ENCODE measurements at places on chromosomes 4 and X.

DNA sequence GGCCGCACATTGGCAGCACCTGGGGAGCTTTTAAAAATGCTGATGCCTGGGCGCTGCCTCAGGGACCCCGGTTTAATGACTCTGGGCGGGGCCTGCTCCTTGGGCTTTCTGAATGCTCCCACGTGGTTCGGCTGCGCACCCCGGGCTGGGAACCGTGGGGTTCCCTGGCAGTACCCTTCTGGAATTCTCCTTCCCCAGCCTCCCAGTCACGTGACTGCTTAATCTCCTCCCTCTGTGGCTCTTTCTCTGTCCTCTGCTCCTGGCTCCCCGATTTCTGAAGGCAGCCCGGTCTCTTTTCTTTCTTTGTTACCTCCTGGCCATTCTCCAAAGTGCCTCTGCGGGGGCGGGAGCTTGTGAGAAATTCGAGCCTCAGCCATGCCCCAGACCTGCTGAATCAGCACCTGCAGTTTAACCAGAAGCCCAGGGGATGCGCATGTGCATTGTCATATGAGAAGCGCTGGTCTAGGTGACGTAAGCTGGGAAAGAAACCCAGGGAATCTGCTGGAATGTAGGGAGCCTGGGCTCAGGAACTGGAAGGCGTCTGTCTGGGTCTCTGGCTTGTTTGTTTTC, 16.6 kb downstream of the CLCN4 start:
- DNase-seq = no peak

- DNase-seq = no peak
These were observed 21.6 kb upstream of the PCDH10 start for GRCh38 chr4:133127500-133127899.

DNA sequence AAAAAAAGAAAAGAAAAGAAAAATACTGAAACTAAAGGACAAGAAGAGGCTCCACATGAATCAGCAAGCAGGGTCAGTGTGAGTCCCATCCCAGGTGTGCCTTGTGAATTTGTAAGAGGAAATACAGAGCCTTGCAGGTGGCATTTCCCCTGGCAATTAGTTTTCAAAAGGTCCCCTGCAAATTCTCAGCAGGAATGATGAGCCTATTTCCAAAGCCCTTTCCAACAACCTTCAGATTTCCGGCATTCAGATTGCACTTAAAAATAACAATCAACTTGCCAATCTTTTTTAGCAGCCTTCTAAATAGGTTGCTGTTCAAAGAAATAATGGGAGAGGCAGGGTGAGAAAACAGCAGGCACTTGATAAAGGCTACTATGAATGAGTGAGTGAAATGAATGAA, 66.4 kb upstream of the OR13H1 start:
- DNase-seq = no peak

GRCh38 chr4:41747230-41748055, 1.1 kb downstream of the PHOX2B start:
- no peak for DNase-seq

- DNase-seq = no peak
These were observed 5.0 kb upstream of the SCML1 start for GRCh38 chrX:17732138-17732783.

DNA sequence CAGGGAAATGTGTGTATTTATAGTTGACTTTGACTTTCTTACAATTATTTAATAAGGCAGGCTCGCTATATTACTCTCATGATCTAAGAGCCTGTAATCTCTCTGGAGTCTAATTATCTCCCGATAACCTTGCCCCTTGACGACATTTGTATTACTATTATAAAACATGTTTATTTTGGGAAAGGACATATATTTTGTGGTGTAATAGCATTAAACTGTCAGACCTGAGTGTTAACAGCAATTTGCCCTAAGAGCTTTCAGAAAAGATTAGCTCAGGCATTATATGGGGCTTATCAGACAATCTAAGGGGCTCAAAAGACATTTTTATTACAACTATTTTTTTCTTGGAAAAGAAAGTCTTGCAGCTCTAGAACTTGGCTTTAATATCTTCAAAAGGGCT, 427.9 kb upstream of the SLIT2 start:
- no peak for DNase-seq

DNA sequence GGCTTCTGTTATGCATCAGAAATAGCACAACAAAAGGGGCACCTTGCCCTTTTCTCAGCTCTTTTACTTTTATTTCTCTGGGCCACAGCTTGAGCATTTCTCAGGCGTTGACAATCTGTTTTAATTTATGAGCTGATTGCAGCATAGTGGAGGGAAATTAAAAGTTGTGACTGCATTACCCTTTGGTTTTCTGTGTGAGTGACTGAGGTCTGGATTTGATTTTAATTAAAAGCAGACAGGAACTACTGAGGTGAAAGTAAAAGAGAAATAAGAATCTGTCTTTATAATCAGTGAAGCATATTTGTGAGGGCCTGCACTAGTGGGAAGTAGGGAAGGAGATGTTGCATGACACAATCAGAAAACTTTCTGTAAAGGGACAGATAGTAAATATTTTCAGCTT, 43.4 kb upstream of the GEMIN8 start:
- no peak for DNase-seq

- DNase-seq = no peak
These were observed 15.6 kb downstream of the RPGR start for GRCh38 chrX:38311743-38312142.

DNA sequence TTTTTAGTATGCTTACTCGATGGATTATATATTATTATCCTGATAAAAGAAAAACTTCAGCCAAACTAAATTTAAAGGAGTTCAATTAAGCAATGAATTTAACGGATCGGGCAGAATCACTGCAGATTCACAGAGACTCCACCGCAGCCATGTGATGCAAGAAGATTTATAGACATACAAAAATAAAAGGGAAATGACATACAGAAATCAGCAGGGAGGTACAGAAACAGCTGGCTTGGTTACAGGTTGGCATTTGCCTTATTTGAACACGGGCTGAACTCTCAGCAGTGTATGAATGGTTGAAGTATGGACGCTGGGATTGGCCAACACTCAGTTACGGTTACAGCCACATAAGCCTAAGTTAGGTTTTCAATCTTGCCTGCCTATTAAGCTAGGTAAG, 35.4 kb upstream of the DHRSX start:
- DNase-seq = no peak
